Cerebellum (tissue), 4 donors: ENCODE measurements at places on chromosomes 12 and 14. TPM values are rescaled to one million over a fixed set of nuclear protein-coding genes. Genes with fewer than 3 reads are reported as not detected.

Gene METAP2
- 42.0 TPM for total RNA-seq

DNA sequence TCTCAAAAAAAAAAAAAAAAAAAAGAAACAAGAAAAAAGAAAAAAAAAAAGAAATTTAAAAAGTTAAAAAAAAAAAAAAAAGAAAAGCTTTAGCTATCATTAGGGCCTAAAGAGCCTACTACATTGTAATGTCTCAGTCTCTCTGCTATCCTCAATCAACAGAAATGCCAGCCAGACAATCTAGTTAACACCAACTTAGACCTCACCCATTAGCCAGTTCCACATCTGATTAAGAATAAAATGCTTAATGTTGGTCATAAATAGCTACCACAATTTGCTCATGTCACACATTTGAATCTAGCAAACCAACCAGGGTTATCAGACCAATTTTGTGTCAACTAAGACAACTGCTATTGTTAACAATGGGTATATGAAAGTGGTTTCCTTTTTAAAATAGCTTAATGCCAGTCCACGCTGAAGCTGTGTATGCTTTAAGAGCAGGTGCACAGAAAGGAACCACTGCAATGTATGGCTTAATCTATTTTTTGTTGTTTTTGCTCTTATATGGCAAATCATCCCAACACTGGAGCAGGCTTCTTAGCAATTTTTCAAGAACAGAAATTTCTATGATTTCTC is 45.5 kb upstream of the SELPLG start:
- DNase-seq: no peak

DNA sequence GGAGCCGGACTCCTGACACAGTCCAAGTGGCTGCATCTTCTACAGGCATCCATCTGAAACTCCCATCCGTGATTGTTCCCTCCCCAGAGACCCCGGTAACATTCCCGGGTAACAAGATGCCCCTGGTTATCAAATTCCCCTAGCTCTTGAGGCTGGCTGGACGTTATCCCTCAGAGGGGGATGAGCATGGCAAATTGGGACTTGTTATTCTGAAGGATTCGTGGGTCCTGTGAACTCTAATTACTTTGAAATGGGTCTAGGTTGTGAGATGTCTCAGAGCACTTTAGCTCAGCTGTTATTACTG is 642 bp upstream of the PAN2 start:
- DNase-seq: no peak

DNA sequence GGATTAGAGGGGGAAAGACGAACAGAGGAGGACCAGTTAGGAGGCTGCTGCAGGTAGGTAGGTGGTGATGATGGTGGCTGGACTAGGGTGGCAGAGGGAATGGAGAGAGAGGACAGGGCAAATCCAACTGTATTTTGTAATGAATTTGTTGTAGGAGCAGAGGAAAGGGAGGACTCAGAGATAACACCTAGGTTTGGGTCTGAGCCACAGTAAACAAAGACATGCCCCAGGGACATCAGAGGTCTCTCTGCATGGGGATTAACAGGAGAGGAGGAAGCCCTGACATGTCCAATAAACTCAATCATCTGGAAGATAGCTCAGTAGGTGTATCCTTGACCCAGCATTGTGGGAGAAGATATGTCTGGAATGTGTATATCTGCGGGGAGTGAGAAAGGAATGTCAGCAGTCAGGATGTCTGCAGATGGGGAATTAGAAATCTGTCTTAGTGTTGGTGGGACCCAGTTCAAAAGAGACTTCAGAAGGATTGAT is 4.7 kb upstream of the SLC48A1 start:
- DNase-seq: no peak

DNA sequence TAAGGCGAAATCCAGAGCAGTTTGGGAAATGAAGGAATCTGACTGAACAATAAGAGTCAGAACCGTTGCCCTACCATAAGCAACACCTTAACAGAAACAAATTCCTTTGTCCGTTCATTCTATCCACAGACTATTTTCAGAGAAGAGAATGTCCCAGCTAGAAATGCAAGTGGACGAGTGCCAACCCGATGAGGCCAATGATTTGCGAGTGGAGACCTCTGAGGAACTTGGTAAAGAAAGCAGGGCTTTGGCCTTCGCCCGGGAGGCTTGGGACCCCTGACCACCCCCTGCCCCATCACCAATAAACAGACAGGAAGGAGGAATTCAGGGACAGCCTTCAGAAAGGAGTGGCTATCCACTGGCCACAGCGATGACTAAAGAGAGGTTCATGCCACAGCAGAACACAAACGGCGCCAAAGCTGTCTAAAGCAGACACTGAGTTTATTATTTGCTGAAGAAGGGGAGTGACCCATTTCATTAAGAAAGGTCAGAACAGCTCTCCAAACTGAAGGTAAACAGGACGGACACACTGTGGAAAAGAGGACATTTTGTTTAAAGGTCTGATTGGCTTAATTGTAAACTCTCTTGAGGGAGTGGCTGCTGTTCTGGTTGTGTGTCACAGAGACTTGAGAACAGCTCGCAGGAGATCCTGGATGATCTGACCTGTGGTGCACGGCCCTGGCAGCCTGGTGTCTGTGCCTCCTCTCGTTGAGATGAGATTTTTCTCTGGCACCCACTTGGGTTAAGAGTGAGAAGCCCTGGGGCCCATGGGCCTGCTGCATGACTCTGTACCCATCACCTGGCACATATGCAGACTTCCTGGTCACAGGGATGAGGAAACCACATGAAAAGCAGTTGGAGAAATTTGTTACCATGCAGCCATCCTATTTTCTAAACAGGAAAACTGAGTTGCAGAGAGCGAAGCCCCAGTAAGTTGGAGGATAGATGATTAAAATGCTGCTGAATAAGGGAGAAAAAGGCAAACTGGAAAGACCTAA is 142.0 kb upstream of the PZP start:
- DNase-seq: no peak

GRCh38 chr12:124338448-124338847 is 43.6 kb downstream of the RFLNA start:
- DNase-seq: no peak
